ENCODE measurements at places on chromosomes 2 and 18.

GRCh38 chr18:50398947-50399346 lies 24.1 kb downstream of the SKA1 start:
- no peak for DNase-seq

GRCh38 chr2:212997526-212998020 lies 153.8 kb downstream of the IKZF2 start:
- no peak for DNase-seq

DNA sequence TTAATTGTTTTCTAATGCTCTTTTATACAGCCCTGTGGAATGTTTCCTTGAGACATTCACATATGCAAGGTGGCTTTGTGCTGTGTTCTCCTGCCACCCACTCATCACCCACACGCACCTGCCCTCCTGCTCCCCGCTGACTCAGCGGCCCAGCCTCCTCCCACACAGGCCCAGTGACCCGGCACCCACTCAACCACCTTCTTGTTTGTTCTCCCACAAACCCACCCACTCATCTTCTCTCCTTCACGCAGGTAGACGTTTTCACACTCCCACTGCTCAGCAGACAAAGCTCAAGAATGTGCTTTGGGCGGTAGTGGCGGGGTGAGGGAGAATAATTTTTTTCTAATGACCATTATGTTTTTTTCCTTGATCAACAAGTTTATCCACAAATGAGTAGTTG lies 28.6 kb upstream of the NEMP2 start:
- no peak for DNase-seq

GRCh38 chr2:134468776-134469175 lies 214.9 kb downstream of the MGAT5 start:
- DNase-seq = no peak

DNA sequence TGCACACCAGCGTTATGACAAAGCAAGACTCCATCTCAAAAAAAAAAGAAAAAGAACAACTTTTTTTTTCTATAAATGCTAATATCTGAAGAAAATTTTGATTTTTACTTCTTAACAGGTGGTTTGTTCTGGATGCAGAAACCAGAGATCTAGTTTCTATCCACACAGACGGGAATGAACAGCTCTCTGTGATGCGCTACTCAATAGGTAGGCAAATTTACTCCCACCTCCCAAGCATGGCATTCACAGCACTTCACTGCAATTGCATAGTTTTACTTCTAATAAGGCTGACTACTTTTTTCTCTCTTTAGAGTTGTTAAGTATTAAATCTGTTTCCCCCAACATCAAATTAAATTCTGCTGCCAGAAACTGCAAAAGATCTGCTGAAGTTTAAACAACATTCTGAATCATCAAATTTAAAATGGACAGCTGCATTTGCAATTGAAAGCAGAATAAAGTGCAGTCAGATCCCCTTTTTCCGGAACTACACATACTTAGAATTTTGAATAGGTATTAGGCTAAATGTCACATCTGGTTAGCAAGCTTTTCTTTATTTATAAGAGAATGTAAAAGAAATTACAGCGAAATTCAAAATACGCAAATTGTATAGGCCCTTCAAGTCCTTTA lies 45.1 kb downstream of the COX7A2L start:
- DNase-seq = no peak

DNA sequence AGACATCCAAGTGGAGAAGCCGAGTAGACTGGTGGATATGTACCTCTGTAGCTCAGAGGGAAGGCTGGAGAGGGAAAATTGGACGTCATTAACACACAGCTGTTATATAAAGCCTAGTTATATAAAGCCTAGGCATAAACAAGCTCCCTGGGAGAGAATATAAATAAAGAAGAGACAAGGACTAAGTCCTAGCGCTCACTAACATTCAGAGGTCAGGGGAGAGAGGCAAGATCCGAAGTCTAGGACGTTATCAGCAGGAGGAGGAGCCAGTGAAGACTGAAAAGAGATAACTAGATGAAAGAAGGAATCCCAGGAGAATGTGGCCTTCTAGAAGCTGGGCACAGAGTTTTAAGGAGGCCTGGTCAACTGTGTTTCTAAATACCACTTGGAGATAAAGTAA lies 55.3 kb downstream of the NOL10 start:
- no peak for DNase-seq

DNA sequence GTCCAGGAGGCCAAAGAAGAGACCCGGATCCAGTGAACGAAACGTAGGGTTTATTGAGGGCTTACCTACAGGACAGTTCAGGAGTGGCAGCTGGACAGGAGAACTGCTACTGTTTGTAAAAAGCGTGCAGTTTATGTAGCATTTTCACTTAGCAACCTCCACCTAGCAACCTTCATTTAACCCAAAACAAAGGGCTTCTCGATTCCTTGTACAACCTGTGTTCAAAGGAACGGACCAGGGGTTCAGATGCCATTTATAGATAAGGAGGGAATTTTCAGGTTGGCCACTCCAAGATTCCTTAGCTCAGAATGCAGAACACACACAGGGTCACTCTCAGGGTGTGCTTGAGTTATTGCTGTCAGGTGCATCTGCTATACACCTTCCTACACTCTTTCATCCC lies 65.1 kb upstream of the YWHAQ start:
- DNase-seq = no peak

- no peak for DNase-seq
Observed at GRCh38 chr2:96249654-96250053, 16.1 kb downstream of the TMEM127 start.

GRCh38 chr2:226552571-226553285 lies 246.9 kb downstream of the IRS1 start:
- no peak for DNase-seq

- DNase-seq = no peak
Observed at GRCh38 chr2:15040429-15041084, 408.0 kb downstream of the LRATD1 start.

- no peak for DNase-seq
Observed at GRCh38 chr18:57813245-57813644, 10.1 kb upstream of the ATP8B1 start.

DNA sequence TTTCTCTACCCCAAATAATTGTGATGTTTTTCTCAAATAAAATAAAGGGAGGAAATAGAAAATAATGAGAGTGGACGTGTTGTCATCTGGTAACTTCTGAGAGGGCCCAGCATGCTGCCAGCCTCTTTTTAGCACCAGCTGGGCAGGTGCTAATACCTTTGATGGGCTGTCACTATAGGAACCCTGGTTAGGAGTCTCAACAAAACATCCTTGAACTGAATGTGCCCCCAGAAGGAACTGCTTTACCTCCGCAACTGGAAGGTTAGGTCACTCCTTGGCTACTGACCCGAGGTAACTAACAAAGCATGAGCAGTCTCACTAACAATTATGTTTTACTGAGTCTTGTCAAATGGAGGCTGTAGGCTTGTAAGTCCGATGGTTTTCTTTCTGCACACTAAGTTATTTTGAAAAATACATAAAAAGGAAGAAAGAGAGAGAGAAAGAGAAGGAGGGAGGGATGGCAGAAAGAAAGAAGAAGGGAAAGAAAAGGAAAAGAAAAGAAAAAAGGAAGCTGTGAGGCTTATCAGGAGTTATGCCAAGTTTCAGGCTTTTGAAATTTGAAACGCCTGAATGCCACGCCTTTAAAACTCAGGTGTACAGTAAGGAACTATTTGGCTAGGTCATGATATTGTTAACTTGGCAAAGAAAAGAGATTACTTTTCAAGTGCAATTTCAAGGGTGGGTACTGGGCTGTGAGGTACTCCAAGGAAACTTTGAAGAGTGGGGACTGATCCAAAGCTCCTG lies 91.0 kb downstream of the TGIF1 start:
- DNase-seq = no peak

GRCh38 chr2:150882751-150883612 lies 378.7 kb downstream of the RBM43 start:
- no peak for DNase-seq

- no peak for DNase-seq
Observed at GRCh38 chr2:75728614-75729419, 18.1 kb upstream of the GCFC2 start.

DNA sequence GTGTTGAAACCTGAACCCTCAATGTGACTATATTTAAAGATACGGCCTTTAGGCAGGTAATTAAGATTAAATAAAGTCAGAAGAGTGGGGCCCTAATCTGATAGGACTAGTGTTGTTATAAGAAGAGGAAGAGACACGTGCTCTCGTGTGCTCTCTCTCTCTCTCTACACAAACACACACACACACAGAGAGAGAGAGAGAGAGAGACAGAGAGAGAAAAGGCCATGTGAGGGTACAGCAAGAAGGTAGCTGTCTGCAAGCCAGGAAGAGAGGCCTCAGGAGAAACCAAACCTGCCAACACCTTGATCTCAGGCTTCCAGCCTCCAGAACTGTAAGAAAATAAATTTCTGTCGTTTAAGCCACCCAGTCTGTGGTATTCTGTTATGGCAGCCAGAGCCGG lies 106.7 kb downstream of the FTCDNL1 start:
- DNase-seq = no peak

DNA sequence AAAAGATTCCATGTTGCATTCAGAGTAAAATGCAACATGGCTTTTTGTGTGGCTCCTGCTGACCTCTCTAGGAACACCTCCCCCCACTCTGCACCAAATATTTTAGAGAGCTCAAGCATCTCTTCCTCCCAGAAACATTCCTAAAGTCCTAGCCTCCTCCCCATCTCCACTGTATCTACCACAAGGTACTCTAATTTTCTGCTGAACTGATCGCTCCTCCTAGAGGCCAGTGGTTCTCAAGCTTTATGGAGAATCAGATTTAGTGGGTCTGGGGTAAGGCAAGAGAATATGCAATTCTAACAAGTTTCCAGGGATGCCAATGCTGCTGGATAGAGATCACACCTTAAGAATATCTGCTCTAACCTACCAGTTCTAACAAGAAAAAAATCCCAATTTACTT lies 89.5 kb upstream of the HNRNPA3 start:
- DNase-seq = no peak

GRCh38 chr18:59038295-59039039 lies 101.2 kb upstream of the SEC11C start:
- DNase-seq = no peak

DNA sequence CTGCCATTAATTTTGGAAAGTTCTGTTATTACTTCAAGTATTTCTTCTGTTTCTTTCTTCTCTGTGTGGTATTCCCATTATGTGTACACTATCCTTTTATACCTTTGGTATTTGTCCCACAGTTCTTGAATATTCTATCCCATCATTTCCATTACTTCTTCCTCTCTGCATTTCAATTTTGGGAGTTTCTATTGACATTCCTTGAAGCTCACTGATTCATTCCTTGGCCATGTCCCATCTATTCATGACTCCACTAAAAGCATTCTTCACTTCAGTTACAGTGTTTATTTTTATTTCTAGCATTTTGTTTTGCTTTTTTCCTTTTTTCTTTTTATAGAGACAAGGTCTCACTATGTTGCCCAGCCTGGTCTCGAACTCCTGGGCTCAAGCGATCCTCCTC lies 30.3 kb downstream of the PROC start:
- no peak for DNase-seq

GRCh38 chr2:27152796-27153464 lies 4.1 kb downstream of the TCF23 start:
- DNase-seq = no peak

- DNase-seq = no peak
Observed at GRCh38 chr18:41119031-41119430, 836.0 kb upstream of the PIK3C3 start.

- DNase-seq = no peak
Observed at GRCh38 chr2:120391911-120392665, 46.2 kb downstream of the INHBB start.

DNA sequence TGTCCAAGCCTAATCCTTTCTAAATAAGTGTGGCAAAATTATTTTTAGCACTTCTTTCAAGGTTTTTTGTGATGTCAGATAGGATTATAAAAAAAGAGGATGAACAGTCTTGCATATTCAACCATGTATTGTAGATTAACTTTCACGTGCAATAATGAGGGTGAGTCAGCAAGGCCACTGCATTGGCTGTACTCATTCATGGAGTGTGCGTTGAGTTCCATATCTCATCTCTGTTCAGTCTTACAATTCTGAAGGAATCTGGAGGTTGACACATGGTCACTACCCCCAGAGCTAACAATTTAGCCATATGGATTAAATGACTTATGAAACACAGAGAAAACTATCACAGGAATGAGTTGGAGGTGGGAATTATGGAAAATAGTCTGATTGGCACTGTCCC lies 810.5 kb downstream of the SLC4A3 start:
- DNase-seq = no peak

- DNase-seq = no peak
Observed at GRCh38 chr18:68417826-68418225, 297.1 kb downstream of the TMX3 start.

GRCh38 chr2:148996805-148997204 lies 41.7 kb upstream of the LYPD6B start:
- no peak for DNase-seq

DNA sequence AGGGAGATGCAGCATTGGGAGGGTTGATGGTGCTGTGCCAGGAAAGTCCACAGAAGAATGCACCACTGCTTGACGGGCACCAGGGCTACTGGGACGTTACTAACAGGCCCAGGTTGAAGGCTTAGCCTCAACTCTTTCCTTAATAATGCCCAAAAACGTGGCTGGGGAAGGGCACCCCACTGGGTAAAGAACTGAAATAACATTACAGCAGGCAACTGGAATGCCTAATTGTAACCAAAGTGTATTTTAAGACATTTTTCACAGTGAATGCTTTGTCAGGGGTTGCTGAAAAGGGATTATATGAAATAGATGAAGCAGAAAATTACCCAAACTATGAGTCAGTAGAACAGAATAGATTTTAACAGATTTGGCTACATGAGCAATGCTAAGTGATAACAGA lies 191.3 kb downstream of the CMPK2 start:
- DNase-seq = no peak

DNA sequence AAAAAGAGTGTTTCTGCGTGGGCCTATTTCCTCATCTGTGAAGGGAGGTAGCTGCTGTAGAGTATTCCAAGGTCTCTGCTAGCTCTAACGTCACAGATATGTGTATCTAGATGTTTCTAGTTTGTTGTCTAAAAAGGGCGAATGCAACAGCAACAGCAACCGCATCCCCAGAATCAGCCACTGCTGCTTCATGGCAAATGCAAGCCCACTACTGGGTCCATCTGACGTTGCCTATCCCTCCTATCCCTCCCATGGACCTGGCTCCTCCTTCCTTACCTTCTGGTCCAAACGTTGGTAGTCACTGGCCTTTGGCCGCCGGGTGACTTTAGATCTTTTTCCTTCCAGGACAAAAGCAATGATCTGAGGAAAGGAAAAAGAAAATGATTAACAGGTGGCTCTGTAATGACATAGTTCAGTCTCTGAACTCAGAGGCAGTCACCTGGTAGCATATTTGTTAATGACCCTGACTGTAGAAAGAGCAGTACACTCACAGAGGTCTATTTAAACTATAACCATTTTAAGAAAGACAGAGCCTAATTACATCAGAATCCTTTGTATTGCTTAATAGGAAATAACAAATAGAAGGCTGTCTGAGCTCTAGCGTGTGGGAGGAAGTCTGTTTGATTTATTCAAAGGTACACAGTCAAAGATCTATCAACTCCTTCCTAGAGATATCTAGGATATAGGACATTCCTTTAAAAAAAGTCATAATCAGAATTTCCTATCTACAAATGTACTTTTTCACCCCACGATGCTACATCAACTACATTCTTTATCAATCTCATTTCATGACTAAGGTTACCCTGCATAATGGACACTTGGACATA lies 2.9 kb downstream of the TGOLN2 start:
- DNase-seq = no peak

GRCh38 chr2:218010140-218010983 lies 7.6 kb upstream of the TNS1 start:
- no peak for DNase-seq
